ENCODE measurements at places on chromosomes 16 and 17.

DNA sequence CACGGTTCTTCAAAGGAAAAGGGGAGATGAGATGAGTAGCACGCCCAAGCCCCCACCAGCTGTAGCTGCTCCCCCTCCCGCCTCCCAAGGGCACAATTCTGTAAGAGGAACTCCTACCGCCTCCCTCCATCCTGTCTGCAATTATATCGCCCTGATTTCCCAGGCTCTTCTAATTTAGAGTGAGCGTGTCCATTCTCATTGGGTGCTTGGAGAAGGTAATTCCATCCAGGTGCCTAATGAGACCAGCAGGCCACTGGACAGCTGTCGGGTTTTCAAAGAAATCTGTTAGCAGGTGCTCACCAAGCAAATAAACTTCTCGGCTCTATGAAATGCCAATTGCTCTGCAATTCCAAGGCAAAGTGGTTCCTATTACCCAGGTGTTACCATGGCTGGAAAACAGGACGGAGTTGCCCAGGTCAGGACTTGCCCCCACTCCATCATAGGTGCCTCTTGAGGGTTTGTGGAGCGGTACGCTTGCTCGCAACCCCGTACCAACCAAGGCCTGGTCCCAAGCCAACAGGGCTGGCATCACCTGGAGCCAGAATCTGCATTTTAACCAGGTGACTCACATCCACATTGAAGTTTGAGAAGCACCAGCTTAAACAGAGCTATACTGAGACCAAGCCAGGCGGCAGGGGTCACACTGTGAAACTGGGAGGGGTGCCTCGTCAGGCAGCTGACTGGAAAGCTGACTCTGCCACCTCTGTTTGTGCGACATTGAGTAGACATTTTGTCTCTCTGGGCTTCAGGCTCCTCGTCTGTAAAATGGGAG lies 16.5 kb upstream of the MEAK7 start:
- no peak for DNase-seq

DNA sequence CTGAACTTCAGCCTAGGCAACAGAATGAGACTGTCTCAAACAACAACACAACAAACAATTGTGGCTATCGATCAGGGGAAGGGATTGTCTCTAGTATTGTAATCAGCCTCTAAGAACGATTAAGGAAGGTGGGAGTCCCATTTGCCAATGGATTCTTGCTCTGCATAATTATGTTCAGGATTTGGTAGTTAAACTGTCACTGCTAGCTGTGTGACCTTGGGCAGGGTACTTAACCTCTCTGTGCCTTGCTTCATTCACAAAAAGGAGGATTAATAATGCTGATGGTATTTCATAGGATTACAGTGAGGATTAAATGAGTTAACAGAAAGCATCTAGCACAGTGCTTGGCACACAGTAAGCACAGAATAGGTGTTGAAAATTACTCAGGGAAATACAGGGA lies 6.7 kb upstream of the SSTR2 start:
- DNase-seq = no peak

DNA sequence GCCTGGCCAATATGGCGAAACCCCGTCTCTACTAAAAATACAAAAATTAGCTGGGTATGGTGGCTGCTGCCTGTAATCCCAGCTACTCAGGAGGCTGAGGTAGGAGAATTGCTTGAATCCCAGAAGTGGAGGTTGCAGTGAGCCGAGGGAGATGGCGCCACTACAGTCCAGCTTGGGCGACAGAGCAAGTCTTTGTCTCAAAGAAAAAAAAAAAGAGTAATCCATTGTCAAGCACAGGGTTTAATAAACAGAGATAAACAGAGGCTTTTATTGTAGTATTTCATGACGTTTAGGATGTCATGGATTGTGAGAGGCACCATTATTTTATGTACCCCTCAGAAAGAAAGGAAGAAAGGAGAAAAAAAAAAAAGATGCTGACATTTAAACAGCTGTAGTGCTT lies 75.2 kb upstream of the RNU2-1 start:
- DNase-seq = no peak

- no peak for DNase-seq
Observed at GRCh38 chr17:42928714-42929496, 28.3 kb downstream of the G6PC1 start.

DNA sequence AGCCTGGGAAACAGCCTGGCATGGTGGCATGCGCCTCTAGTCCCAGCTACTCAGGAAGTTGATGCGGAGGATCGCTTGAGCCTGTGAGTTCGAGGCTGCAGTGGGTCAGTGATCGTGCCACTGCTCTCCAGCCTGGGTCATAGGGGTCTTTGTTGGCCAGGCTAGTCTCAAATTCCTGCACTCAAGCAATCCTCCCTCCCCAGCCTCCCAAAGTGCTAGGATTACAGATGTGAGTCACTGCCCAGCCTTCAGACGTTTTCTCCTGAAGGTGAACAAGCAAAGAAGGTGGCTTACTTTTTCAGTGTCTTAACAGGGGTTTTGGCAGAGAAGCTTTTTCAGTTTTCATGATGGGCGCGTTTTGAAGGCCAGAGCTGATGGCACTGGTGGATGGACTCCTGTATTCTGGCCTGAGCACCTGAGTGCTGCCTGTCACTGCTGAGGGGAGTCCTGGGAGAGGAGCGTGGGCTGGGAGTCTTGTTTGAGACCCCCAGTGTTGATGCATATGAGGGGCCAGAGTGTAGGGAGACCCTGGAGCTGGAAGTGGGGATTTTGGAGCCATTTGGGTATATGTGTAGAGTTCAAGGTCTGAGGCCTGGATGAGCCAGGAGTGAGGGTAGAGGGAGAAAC lies 41.4 kb downstream of the FOXK2 start:
- DNase-seq = no peak

DNA sequence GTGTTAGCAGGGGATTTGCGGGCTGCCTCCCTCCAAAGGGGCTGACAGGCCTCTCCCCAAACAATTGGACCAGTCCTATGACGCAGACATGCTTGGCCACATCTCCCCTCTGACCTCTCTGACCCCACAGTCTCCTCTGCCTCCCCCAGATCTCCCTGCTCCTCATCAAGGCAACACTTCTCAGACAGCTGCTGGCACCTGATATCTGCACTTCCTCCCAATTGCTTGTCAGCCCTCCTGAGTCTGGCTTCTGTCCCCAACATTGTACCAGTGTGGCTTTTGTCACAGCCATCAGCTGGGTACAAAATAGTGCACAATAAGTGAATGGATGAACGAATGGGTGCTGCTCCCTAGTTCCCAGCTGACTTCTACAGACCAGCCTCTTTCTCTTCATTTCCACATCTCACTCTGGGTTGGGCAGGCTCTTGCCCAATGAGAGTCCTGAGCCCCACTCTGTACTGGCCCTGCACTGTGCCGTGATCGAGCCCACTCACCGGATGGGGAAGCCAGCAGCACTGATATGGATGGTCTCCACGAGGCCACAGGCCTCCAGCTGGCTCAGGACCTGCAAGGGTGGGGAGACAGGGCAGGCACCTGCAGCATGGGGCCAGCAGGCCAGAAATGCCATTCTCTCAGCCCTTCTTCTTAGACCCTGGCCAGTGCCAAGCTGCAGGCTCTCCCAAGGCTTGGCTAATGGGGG lies 17.1 kb downstream of the ZNHIT3 start:
- DNase-seq = no peak

DNA sequence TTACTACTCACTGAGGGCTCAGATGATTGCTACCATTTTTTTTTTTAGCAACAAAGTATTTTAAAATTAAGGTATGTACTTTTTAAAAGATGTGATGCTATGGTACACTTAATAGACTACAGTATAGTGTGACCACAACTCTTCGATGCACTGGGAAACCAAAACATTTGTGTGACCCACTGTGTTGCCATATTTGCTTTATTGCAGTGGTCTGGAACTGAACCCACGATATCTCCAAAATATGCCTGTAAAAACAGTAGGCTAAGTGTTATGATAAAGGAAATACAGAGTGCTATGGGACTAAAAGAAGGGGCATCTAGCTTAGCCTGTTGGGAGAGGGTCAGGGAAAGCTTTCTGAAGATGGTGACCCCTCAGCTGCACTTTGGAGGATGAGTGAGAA lies 41.6 kb upstream of the HNF1B start:
- DNase-seq = no peak

DNA sequence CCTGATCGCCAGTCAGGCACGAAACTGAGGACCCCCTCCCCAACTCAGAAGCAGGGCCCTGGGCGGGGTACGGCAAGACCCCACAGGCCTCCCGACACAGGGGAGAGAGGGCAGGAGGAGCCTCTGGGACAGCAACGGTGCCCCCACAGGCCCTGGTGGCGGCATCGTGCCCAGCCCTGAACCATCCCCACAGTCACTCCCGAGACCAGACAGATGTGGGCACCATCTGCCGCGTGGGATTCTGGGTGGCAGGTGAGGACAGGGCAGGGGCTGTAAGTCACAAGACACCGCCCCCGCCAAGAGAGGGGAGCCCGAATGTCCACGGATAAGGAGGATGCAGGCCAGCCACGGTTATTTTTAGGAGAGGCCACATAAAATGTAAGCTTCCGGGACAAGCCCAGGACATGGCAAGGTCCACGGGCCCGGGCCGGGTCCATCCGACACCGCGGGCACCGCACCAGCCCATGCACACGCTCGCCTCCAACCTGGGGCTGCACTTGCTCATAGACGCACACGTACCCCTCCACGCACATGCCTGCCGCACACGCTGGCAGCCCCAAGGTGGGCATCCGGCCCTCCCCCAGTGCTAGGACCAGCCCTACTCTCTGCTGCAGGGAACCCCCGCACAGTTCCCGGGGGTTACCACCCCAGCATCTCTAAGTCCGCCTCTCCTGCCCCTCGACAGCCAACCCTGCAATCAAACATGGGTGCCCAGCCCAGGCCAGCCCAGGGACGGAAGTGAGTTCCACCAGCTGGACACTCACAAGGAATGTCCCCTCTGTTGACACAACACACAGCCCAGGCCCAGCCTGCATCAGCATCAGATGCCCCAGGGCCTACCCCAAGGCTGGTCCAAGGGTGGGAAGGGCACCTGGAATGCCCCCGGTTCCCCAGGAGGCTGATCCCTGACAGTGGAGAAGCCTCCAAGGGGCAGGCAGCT lies 8.2 kb upstream of the PVALEF start:
- DNase-seq = no peak

- DNase-seq = peak; percentile 15
Observed at GRCh38 chr17:38428112-38428642, at the start of gene ARHGAP23. ARHGAP23 (plus strand) TSS chr17:38428464; CDS start chr17:38428486, 22 bp downstream.

DNA sequence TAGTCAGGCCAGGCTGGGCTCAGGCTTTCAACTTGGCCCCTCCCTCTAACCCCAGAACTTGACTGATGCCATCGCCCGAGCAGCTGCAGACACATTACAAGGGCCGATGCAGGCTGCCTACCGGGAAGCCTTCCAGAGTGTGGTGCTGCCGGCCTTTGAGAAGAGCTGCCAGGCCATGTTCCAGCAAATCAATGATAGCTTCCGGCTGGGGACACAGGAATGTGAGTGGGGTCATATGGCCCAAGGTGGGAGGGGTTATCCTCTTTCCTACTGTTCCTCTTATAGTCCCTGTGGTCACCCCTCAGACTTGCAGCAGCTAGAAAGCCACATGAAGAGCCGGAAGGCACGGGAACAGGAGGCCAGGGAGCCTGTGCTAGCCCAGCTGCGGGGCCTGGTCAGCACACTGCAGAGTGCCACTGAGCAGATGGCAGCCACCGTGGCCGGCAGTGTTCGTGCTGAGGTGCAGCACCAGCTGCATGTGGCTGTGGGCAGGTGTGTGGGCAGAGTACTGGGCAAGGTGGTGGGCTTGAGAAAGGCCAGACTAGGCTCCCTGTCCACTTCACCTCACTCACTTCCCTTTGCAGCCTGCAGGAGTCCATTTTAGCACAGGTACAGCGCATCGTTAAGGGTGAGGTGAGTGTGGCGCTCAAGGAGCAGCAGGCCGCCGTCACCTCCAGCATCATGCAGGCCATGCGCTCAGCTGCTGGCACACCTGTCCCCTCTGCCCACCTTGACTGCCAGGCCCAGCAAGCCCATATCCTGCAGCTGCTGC lies 2.1 kb upstream of the NRN1L start:
- DNase-seq = no peak

GRCh38 chr16:79601092-79601930 lies 774 bp upstream of the MAF start:
- no peak for DNase-seq

- DNase-seq = no peak
Observed at GRCh38 chr16:85486256-85486915, 126.7 kb upstream of the GSE1 start.

DNA sequence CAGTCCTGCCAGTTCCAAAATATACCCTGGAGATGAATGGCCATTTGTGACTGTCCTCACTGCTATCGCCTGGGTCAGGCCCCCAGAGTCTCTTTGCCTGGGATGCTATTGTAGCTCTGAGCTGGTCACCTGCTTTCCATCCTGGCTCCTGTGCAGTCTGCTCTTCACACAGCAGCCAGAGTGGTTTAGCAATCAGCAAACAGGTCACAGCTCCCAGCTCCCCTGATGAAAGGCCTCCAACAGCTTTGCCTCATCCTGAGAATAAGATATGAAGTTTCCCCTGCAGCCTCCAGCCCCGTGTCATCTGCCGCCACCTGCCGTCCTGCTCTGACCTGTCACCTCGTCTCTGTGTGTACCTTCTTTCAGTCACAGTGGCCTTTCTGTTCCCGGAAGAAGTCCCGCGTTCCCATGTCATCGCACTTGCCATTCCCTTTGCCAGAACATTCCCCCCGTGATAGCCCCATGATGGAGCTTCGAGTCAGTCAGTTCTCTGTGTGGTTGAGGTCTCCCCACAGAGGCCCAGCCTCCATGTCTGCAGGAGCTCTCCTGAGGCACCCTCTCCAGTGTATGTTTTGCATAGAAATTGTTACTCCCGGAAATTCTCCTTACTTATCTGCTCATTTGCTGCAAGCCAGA lies 281.5 kb downstream of the SNX29 start:
- DNase-seq = no peak

- DNase-seq = no peak
Observed at GRCh38 chr16:84726669-84727467, 27.1 kb downstream of the USP10 start.

GRCh38 chr17:9968881-9969280 lies 63.8 kb upstream of the RCVRN start:
- DNase-seq = no peak

DNA sequence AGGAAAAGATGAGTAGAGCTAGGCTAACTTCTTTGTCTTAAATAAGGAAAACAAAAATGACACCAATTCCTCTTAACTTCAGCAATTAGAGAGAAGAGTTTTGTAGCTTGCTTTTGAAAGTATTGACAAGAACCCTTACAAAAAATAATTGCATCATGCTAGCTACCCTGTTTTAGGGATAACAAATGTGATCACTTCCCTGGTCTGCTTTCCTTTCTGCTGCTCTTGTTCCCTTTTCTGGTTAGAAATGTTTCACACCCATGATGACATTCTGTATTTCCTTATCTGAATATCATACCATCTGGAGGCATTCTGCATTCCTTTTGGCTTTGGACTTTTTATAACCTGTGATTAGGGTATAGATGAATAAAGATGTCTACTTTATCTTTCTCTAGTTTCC lies 9.9 kb upstream of the SMIM36 start:
- DNase-seq = no peak
